ENCODE measurements at places on chromosomes 6 and 20.

DNA sequence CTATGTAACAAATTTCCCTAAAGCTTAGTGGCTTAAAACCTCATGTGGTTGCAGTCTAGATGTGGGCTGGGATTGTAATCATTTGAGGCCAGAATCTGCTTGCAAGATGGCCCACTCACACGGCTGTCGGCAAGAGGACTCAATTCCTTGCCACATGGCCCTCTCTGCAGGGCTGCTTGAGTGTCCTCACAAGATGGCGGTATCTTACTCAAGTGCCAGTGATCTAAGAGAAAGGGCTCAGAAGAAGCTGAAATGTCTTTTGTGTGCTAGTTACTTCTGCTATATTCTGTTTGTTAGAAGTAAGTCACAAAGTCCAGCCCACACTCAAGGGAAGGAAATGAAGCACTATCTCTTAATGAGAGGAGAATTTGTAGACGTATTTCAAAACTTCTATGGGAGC lies 47.1 kb upstream of the PMEPA1 start:
- no peak for DNase-seq

GRCh38 chr6:115404446-115404845 lies 656.2 kb downstream of the FRK start:
- DNase-seq = peak; percentile 58

DNA sequence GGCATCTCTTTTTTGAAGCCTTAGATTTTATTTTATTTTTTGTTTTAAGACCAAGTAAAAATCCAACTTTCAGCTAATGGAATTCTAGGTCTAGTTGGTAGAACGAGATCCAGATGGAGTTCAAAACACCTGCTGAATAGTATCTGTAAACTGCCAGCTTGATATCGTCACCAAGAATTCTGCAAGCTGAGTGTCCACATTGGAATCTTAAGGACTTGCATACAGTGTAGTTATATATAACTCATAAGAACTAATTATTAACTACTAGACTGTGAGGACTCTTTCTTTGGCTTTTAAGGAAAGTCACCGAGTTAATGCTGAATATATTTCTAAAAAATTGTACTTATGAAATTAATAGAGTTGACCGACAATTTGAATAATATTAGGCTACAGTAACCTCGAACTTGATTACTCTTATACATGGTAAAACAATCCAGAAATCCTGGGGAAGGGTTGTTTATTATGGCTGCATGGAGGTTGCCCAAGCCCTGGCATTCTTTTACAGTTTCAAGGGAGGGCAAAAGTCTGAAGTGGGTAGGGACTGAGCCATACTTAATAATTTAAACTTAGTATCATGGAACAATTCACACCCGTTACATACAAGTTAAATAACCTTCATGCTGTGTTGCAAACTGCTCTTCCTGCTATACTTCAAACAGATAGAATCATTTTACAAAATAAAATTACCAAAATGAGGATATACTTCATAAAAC lies 553.9 kb downstream of the PTPRT start:
- no peak for DNase-seq

DNA sequence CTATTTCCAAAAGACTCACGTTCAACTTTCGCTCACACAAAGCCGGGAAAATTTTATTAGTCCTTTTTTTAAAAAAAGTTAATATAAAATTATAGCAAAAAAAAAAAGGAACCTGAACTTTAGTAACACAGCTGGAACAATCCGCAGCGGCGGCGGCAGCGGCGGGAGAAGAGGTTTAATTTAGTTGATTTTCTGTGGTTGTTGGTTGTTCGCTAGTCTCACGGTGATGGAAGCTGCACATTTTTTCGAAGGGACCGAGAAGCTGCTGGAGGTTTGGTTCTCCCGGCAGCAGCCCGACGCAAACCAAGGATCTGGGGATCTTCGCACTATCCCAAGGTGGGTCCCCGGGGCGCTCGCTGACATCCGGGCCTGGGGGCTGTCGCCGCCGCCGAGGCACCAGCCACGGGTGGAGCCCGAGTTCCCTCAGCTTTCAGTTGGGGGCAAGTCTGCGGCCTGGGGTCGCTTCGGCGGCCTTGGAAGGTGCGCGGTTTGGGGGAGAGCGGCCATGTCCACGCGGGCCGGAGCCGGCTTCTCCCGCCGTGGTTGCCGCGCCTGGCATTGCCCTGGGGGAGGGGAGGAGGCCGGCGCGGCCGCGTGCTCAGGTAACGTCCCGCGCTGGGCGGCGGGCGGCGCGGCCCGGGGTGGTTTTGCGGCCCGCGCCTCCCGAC lies 429 bp downstream of the AMD1 start:
- peak; percentile 26 for DNase-seq

DNA sequence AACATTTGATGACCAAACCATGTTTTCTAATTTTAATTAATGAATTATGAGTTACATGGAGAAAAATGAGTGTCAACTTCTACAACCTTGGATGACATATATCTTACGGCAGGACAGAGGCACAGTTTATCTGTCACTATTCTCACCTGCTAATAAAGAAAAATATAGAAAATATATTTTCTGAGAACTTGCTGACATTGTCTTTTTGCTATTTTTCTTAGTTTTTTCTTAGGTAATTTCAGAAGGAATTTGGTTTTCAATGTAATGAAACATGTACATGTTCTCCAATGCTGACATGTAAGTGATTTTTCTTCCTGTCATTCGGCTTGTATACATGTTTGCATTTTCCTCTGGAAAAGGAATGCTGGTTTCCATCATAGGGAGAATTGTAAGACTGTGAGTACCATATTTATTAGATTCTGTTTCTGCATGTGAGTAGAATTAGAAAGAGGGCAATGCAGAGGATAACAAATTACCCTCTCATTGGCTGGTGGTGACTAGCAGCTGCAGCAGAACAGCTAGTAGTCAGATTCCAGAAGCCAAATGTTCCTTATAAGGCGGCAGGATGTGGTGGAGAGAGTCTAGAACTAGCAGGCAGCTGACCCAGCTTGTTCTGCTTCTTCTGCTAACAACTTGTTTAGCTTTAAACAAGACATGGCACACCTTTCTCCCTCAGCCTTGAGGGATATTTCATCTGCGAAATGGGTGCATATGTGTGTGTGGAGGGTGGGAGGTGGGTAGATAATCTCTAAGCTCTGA lies 132.8 kb upstream of the SPACA1 start:
- DNase-seq = no peak

DNA sequence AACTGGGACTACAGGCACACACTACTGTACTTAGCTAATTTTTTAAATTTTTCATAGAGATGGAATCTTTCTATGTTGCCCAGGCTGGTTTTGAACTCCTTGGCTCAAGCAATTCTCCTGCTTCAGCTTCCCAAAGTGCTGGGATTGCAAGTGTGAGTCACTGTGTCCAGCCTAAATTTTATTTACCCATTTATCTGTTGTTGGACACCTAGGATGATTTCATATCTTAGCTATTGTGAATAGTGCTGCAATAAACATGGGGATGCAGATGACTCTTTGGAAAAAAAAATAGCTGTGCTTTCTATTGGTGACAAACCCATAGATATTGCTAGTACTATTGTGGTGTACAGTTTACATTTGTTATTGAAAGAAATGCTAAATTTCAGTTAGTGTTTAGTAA lies 19.6 kb upstream of the SYNCRIP start:
- DNase-seq = no peak

- DNase-seq = no peak
Measured at GRCh38 chr6:89749918-89750317, 69.7 kb downstream of the MDN1 start.

DNA sequence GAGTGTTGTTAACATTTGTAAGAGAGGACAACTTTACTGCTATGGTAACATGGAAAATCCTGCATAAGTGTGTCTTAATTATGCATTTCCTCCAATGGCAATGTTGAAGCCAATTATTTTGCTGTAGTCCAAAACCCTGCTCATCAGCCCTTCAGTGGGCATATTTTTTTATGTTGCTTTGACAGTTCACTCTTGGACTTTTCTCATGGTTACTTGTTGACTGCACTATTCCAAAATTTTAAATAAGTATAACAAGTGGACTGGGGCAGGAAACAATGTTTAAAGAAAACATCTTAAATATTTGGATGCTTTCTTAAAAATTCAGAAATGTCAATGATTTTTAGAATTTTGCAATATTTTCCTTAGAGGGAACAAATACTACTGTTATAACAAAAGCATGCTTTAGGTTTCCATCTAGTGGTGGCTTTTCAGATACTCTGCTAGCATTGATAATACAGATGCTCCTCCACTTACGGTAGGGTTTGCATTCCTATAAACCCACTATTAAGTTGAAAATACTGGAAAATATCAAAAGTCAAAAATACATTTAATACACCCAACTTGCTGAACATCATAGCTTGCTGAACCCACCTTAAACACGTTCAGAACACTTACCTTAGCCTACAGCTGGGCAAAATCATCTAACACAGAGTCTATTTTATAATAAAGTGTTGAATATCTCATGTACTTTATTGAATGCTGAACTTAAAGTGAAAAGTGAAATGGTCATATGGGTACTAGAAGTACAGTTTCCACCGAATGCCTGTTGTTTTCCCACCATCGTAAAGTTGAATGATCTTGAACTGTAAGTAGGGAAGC lies 86.4 kb downstream of the ADGRG6 start:
- peak; percentile 64 for DNase-seq

GRCh38 chr20:58402827-58403226 lies 13.8 kb downstream of the VAPB start:
- DNase-seq = no peak

DNA sequence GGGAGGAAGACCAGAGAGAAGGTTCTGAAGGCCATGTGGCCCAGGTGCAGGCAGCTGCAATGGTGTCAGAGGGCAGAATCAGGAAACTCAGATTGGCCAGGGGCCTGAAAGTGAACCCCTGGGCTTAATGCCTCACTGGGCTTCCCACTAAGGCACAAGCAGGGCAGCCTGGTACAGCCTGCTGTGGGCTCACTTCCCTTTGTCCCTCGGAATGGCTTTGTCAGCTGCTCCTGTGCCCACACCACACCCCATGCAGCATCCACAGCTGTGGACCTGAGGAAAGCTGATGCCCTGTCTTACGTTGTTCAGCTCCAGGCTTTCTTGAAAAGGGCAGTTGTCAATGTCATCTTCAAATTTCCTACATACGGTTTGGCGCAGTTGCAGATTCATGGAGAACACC lies 2.4 kb downstream of the CST9 start:
- DNase-seq = no peak

GRCh38 chr20:31861135-31861384 lies 9.3 kb downstream of the DUSP15 start:
- DNase-seq = no peak

GRCh38 chr6:42158011-42158410 lies 15.2 kb upstream of the GUCA1A start:
- DNase-seq = peak; percentile 68

DNA sequence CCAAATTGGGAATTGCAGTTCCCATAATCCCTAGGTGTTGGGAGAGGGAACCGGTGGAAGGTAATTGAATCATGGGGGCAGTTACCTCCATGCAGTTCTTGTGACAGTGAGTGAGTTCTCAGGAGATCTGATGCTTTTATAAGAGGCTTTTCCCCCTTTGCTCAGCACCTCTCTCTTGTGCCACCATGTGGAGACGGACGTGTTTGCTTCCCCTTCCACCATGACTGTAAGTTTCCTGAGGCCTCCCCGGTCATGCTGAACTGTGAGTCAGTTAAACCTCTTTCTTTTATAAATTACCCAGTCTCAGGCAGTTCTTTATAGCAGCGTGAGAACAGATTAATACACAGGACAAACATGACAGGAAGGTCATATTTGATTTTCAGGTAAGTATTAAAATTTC lies 25.3 kb upstream of the HECA start:
- DNase-seq = peak; percentile 48

DNA sequence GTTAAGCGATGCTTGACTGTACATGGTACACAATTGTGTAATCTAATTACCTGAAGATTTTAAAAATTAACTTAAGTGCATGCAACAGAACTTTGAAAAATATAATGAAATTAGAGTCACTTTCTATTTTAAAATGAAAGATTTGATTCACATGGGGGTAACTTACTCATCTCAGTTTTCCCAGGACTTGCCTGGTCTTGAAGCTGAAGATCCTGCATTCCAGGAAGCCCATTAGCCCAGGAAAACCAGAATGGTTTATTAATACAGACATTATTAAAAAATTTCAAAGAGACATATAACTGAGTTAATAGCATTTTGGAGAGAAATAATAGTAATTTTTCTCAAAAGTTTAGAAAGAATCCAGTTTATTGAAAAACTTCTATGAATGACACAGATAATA lies 190.6 kb downstream of the SIM1 start:
- DNase-seq = no peak

- DNase-seq = no peak
Measured at GRCh38 chr6:119979862-119980261, 630.3 kb upstream of the MAN1A1 start.

- DNase-seq = no peak
Measured at GRCh38 chr6:127893541-127893940, 7.3 kb downstream of the THEMIS start.

GRCh38 chr20:20410678-20411077 lies 42.8 kb downstream of the INSM1 start:
- DNase-seq = no peak

DNA sequence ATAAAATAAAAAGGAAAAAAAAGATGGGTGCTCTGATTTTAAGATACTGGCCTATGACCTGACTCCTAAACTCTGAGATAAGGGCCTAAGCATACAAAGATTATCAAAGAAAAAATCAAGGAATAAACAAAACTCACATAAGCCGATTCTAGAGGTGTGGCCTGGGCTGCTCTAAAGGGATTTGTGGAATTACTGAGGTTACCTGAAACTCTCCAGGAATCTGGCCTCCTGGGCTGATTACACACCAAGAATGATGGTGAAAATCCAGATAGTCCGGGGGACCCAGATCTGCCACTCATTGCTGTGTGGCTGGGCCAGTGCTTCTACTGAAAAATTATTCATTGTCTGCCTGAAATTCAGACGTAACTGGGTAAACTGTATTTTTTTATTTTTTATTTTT lies 122.7 kb upstream of the RNF24 start:
- DNase-seq = no peak

GRCh38 chr6:4964675-4965561 lies 38.9 kb downstream of the RPP40 start:
- DNase-seq = no peak

- no peak for DNase-seq
Measured at GRCh38 chr6:13178107-13178506, 150.2 kb downstream of the TBC1D7 start.

DNA sequence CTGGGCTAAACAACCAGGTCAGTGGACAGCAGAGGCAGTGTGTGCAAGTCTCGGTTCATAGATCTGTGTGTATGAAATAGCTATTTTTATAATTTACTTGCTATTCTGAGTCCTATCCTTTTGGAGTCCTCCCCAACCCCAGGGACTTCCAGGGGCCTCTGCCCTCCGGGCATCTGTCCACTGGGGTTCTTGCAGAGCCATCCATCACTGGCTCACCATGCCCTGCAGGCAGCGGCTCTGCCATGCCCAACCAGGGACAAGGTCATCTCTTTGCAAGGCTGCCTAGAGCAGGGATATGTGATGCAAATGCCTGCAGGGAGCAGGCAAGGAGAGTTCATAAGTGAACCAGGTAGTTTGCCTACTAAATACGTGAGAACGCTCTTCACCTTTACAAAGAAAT lies 10.5 kb upstream of the BEND3 start:
- no peak for DNase-seq

DNA sequence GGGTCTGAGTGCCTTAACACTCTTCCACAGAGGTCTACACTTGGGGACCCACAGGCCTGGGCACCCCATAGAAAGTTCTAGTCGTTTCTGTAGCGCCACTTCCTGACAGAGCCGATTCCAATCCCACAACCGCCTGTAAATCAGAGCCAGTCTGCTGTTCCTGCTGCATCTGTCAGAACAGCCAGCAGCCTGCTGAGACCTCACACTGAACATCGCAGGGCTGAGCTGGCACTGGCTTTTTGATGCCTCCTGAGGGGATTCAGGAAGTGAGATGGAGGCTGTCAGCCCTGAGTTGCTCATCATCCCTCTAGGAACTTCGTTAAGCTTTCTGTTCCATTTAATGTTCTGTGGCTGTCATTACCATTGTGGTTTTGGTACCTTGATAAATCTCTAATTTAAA lies 48.9 kb downstream of the DCBLD1 start:
- peak; percentile 43 for DNase-seq

Measured in fibroblast of skin of right biceps (primary cell).